ENCODE measurements at places on chromosomes 3 and 15.

DNA sequence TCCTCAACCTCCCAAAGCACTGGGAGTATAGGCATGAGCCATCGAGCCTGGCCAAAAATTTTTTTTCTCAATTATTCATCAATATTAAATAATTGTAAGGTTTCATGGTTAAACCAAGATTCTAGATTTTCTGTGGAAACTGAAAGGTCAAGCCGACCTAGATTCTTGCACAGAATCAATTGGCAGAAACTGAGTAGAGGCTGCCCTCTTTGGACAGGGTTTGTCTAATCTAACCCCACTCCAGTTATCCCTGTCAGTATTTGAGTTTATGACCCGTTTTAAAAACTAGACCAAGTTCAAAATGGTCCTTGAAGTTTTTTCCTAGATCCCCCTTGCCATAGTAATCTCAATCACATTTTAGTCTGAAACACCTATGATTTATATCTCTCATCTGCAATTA is 8.6 kb upstream of the ADAM10 start:
- DNase-seq: no peak

GRCh38 chr3:194739498-194740284 is 54.0 kb downstream of the FAM43A start:
- no peak for DNase-seq

DNA sequence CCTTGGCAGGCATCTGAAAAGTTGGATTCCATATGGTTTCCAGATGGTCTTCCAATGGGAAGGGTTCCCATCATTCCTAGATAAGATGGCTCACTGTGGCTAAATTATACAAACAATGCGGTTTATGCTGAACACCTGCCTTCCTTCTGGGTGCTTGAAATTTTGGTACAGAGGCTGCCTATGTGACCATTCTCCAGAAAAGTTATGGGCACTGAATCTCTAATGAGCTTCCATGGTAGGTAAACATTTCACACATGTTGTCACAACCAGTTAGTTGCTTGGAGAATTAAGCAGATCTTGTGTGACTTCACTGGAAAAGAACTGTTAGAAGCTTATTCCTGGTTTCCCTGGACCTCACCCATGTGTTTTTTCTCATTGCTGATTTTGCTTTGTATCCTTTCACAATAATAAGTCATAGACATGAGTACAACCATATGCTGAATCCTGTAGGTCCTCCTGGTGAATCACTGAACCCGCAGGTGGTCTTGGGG is 30.1 kb downstream of the PLOD2 start:
- no peak for DNase-seq

DNA sequence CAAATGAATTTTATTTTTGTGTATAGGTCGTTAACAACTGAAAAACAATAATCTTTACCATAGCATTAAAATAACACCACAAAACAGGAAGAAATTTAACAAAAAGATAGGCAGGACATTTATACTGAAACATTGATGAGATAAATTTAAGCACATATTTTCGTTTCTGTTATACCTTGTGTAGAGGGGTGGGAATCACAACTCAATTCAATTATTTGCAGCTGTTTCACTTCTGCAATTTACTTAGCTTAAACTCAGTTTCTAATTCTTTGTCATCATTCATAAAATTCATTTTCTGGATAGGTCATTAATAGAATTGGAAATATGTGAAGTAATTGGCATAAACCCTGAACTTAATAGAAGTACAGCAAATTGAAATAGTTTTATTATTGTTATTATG is 42.3 kb downstream of the TP63 start:
- no peak for DNase-seq

DNA sequence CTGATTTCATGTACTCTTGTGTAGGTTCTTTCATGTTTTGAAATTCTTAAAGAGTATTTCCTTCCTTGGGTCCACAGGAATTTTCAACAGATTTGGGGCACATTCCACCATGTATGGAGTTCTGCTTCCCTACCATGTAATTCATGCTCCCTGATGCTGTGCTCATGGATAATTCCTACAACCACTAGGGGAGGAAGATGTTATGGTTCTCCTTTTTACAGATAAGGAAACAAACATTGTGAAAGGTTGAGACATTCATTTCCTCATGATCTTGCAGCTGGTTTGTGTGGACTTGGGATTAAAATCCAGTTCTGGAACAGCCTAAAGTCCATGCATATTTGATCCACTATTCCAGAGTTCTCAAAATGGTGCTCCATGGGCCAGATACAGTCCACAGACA is 174.9 kb upstream of the FRMD4B start:
- DNase-seq: no peak

DNA sequence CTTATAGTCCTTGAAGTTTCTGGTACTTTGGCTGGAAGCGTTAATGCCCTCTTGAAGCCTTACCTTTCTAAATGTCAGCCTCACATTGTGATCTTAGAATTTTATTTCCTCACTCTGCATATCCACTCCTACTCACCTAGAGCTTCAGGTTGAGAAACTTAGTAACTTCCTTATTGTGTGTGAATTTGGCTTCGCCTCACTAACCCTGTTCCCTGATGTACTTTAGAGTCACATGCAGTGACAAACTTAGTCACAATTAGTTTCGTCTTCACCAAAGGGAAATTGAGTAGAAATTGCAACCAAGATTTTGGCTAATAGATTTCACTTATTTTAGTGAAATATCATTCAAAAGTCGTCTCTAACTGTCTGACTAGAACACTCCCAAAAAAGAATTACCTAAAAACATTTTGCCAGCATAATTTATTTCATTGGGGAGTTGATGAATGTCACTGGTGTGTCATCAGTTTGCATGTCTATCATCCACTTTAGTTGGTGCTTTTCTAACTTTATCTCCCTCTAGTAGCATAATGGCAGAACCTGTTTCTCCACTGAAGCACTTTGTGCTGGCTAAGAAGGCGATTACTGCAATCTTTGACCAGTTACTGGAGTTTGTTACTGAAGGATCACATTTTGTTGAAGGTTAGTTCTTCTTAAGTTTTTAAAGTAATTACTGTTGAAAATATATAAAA is 960 bp downstream of the MFN1 start:
- DNase-seq: no peak

DNA sequence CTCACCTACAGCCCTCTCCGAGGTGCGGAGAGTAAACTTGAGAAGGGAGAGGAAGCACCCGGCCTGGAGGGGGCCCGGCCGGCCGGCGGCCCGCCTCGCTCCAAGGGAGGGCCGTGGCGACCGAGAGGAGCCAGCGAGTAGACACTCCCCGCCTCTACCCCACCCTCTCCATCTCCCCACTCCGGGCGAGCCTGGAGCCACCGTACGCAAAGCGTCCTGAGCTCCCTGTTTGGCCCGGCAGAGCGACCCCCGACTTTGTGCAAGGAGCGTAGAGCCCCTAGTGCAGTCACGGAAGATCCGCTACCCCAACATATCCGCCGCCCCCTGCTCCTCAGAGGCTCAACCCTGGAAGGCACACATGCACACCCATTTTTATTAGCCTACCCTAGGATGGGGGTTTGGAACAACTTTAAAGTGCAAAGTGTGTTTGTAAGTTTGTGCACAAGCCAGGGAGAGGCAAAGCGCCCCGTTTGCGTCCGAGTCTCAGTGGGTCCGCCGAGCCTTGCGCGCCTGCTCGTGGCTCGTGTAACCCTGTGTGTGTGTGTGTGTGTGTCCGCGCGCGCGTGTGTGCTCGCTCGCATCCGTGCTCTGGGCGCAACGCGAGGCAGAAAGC is 508 bp upstream of the SMAD6 start:
- DNase-seq: no peak

- DNase-seq: no peak
These were observed 44.6 kb upstream of the SMAD6 start for GRCh38 chr15:66657185-66658020.

- DNase-seq: peak; percentile 41
These were observed 171.6 kb downstream of the SV2B start for GRCh38 chr15:91271565-91272153.

All from NCI-H774 (cell line).